ENCODE measurements at places on chromosomes 1 and 21.
A peak's percentile ranks its signal among the peaks of the same experiment; 100 is the strongest.

DNA sequence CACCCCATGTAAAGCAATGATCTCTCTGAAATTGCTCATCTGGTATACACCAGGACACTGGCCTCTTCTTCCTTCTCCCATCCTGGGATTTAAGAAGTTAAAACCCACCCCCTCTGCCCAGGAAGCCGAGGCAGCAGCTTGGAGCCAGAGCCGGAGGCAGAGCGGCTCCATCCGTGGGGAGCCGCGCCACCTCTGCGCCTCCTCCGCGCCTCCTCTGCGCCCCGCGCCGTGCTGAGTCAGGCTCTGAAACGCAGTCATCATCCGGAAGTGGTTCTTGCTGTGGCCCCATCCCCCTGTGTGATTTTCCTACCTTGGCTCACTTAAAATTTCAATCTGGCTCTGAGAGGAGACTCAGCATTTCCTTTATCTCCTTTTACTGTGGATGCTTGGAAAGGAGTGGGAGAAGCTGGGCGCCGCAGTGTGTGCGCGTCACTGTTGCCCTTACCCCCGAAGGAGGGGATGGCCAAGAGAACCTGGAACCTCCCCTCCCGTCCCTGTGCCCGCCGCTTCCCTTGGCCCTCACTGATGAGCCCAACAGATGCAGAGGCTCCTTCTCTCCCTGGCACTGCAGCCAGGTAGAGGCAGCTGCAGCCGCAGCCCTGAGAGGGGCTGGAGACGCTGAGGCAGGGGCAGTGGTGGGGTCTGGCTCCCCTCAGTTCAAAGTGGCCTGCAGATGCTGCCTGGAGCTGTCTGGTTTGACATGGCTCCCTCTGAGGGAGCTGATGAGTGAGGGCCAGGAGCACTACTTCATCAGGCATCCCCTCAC, 15.3 kb upstream of the NPHP4 start:
- DNase-seq = no peak

- DNase-seq = no peak
These were observed 848 bp upstream of the CDC42 start for GRCh38 chr1:22051607-22052114.

GRCh38 chr1:15153842-15154479, 414 bp downstream of the TMEM51 start:
- peak; percentile 47 for DNase-seq

- DNase-seq = no peak
These were observed 217.5 kb downstream of the CAMTA1 start for GRCh38 chr1:7002728-7003127.

- DNase-seq = no peak
These were observed 176.5 kb downstream of the C1orf21 start for GRCh38 chr1:184563308-184563707.

- DNase-seq = peak; percentile 55
These were observed at the start of gene SHISAL2A for GRCh38 chr1:52632732-52633290. Gene SHISAL2A, plus strand, starts transcription at chr1:52633168. Its CDS starts 326 bp downstream, at chr1:52633494.

DNA sequence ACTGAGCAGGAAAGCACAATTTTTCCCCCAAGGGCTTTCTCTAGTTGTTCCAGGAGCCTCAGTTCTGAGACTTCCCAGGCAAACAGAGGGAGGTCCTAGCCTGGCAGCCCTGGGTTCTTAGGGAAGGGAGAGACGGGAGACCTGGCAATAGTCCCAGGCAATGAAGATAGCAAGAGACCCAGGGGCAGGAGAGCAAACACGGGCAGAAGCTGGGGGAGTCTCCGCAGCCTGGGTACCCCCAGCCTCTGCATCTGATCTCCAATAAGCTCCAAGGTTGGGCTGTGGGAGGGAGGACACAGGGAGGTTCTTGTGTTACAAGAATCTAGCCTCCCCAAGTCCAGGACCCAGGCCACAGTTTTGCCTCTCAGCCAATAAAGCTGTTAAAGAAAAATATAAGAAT, 2.4 kb downstream of the BLACAT1 start:
- DNase-seq = no peak

DNA sequence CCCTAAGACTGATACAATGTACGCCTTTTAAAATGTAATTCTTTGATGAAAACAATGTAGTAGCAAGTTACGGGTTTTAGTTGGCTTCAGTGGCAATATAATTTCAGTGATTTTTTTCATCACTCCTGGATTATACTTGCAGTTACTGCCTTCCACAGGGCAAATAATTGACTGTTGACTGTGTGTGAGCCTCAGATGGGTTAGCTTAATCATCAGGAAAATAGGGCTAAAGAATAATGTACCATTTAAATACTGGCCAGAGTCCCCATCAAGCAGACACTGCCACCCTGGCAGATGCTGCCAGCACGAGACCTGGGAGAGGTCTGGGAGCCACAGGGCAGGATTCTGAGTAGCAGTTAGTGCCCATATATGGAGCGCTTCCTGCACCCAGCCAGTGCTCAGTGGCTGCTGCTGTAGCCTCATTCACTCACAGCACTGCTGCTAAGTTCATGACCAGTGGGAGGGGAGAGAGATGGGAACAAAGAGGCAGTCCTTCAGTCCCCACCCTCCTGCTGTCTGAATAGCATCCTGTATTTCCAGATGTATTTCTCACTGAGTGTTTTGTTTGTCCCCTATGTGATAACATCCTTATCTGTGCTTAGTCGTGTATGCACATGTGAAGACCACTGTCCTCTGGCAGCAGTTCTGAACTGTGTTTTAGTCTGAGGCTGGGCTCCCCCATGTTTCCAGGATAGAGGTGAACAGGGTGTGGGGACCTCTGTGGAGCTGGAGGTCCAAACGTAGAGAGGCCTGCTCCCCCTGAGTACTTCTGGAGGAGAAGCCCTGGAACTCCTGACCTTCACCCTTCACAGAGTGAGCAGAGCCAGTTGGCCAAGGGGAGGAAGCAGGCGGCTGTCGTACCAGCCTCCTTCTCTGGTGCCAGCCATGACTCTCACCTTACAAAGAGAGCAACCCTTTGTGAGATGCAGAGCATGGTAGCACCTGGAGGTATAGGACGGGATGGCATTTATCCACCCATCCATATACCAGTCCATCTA, 80.4 kb downstream of the ADARB1 start:
- DNase-seq = peak; percentile 13

GRCh38 chr1:100313382-100313781, 38.9 kb upstream of the CDC14A start:
- no peak for DNase-seq

- no peak for DNase-seq
These were observed at the start of gene MNDA for GRCh38 chr1:158830904-158831507. Gene MNDA, plus strand, starts transcription at chr1:158831351. Its CDS starts 10,803 bp downstream, at chr1:158842154.

DNA sequence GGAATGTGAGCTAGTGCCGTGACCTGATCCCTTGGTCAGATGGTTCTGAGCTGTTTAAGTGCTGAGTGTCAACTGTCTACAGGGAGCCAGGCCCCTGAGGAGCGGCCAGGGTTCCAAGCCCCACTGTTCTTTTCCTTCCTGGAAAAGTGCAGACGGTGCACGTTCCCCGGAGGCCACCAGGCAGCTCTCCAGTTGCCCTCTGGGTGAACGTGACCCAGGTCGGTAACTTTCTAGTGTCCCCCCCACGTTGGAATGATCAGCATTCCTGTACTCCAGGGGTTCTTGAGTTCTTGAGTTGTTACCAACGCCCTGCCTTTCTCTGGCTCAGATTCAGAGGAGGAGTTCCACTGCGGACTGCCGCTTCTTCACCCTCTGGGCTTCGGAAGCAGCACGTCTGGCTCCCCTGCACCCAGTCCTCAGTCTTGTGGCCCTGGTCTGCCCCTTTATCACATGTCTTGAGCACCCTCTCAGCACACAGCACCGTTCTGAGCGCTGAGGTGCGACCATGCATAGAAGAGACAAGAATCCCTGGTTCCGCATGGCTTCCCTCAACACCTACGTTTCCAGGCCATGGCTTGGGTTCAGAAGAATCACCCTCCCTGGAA, 131.5 kb downstream of the DHRS3 start:
- DNase-seq = no peak

- no peak for DNase-seq
These were observed 12.9 kb downstream of the RGS18 start for GRCh38 chr1:192171123-192171522.

DNA sequence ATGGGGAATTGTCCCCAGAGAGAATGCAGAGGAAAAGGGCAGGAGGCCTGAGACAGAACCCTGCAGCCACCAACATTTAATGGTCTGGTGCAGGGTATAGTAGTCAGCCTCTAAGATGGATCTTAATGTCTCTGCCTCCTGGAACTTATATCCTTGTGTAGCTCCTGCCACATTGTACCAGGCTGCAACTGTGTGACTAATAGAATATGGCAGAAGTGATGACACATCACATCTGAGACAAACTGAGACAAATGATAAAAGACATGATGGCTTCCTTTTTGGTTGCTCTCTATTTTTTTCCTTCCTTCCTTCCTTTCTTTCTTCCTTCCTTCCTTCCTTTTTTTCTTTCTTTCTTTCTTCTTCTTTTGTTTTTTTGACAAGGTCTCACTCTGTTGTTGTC, 37.1 kb upstream of the CYP4B1 start:
- DNase-seq = no peak

DNA sequence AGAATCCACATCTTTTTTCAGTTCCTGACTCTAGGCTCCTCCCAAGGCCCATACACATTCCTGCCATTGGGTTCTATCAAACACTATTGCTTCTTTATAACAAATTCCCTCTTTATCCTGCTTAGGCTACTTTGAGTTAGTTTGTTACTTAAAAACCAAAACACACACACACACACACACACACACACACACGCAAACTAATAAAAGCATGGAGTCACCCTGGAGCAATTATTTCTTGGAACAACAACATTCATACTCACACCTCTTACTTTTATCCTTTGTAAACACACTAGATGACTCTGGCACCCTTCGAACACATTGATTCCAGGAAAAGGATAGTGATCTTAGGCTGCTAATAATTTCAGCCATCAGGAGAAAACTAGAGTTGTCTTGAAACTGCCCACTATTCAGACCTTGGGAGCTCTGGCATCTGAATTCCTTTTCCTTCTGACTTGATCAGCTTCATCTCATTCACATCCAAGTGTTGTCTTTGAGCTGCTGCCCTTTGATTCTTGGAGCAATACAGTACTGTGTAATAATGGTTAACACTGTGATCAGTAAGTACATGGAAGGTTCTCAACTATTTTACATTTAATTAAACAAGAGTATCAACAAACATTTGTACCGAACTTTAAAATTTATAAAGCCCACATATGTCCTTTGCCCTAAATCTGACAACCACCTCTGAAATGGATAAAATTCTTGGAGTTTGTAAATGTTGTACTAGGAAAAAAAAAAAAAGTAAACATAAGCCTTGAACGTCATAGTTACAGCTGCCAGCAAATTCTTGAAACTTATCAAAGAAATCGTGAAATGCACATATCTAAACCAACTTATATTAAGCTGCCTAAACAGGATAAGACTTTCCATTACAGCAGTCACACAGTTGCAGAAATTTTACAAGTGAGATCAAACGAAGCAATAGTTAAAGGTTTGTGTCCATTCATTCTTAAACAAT, 2.8 kb upstream of the SEC22B start:
- DNase-seq = no peak

DNA sequence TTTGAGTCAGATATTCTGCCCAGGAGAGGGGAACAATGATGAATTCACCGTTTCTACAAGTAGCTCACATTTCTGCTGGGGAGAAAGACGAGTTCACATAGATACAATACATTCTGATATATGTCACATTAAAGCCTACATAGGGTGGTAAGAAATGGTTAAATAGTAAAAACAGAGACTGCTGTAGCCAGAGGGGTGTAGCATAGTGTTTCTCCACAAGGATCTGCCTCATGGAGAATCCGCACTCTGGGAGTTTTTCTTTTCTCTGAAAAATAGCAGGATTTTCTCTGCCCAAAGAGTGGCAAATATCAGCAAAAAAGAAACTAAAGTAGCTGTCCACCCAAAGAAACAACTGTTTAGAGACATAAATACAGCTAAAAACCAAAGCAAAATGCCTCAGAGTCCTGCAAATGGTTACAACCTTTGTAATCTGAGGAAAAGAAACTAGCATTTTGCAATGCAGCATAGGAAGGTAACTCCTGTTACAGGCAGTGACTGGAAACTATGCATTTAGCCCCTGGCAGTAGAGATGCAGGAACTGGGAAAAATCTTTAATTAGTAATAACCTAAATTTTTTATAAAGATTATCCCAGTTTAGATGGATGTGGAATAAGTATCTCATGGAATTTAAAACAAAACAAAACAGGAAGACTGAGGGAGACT, 1126.7 kb upstream of the ADGRL2 start:
- DNase-seq = no peak

- no peak for DNase-seq
These were observed 31.3 kb upstream of the CLCA4 start for GRCh38 chr1:86515597-86515996.

DNA sequence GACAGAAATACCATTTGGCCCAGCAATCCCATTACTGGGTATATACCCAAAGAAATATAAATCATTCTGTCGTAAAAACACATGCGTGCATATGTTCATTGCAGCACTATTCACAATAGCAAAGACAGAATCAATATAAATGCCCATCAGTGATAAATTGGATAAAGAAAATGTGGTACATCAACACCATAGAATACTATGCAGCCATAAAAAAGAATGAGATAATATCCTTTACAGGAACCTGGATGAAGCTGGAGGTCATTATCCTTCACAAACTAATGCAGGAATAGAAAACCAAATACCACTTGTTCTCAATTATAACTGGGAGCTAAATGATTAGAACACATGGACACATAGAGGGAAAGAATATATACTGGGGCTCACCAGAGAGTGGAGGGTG, 109.6 kb upstream of the SLC35F3 start:
- DNase-seq = no peak

- no peak for DNase-seq
These were observed 6.9 kb downstream of the COL11A1 start for GRCh38 chr1:103101399-103101798.

GRCh38 chr1:234235434-234235881, 137.8 kb upstream of the COA6 start:
- no peak for DNase-seq

- DNase-seq = no peak
These were observed 3.3 kb downstream of the USP24 start for GRCh38 chr1:55211863-55212262.

GRCh38 chr1:89800718-89801117, 20.1 kb upstream of the LRRC8D start:
- no peak for DNase-seq

- no peak for DNase-seq
These were observed 108.0 kb downstream of the PBX1 start for GRCh38 chr1:164667001-164667400.

DNA sequence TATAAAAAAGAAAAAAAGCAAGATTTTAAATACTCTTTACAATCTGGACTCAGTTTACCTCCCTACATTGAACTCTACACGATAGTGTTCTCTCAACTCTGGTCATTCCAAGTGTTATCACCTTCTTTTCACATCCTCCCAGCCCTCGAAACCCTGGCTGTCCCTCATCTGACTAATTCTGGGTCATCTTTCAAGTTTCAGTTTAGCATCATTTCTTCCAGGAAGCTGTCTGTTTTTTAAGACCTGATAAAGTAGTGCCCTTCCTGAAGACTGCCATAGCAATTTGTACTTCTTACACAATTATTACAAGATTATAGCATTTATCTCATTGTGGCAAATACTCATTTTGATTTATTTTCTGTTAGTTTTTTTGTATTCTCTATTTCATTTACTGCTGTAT, 1.2 kb downstream of the ALG14 start:
- DNase-seq = peak; percentile 45

DNA sequence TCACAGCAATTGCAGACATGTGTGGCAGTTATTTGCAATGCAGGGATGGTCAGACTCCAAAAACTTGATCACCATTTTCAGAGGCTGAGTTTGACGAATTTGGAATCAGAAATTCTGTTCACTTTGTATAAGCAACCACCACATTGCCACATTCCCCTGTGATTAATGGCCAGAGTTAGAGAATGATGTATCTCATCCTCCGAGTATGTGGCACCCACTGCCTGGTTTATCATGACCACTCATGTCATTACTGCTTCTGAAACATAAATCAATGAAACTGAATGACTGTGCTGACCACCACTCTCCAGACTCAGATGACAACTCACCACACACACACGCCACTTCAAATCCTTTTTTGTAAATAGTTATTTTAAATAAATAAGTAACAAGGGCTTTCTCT, 66.6 kb upstream of the CACHD1 start:
- peak; percentile 5 for DNase-seq

Measured in activated CD4-positive, alpha-beta T cell treated with anti-CD3 and anti-CD28 coated beads, Interleukin-10, Interleukin-2, amounts not matched to agents 100 ng/mL and 50 ng/mL, durations not matched to agents 16 hours and 8 hours (primary cell).